ENCODE measurements at places on chromosomes 2 and 18.
A peak's percentile ranks its signal among the peaks of the same experiment; 100 is the strongest.

GRCh38 chr18:49648326-49648725 is 86.5 kb downstream of the LIPG start:
- no peak for DNase-seq

- DNase-seq: no peak
Observed at GRCh38 chr2:196480653-196481323, 158.7 kb upstream of the CCDC150 start.

GRCh38 chr18:67451960-67452359 is 64.6 kb downstream of the DSEL start:
- no peak for DNase-seq

DNA sequence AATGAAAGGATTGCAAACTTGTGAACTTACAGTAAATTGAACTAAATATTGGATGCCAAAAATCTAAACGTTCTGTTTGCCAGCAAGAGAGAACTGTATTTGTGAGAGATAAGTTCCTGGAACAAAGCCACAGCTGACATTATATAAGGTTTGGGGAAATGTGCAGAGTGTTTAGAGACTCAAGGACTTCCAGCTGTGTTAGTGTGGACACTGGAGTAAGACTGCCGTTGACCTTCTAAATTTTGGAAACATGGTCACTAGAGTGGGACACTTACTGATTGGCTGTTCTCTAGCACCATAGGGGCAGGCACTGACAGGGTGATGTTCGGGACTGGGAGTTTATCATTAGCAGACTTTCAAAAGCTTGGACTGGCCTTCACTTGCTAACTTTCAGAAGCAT is 40.5 kb downstream of the SCN9A start:
- DNase-seq: no peak

GRCh38 chr2:68468801-68469200 is 1.4 kb downstream of the APLF start:
- no peak for DNase-seq

GRCh38 chr2:176534798-176535466 is 265.7 kb downstream of the MTX2 start:
- DNase-seq: no peak

DNA sequence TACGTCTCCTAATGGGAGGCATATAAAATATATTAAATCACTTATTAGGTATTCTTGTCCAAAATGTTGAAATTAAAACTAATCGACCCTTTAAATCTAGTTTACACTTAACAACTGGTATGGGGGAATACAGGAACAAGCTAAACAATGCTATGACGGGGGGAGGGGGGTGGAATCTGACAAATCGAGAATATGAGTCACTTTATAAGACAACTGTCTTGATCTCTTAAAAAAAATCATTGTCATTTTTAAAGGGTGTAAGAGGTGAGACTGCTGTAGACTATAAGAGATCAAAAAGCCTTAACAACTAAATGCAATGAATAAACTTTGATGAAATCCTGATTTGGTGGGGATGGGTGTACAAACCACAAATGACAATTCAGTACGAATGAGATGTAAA is 6.0 kb downstream of the MAP3K2 start:
- no peak for DNase-seq

GRCh38 chr18:9516437-9517064 is 41.2 kb downstream of the RALBP1 start:
- no peak for DNase-seq

- no peak for DNase-seq
Observed at GRCh38 chr18:43314941-43315340, 37.7 kb upstream of the SYT4 start.

GRCh38 chr2:212536817-212537725 is 1.5 kb downstream of the ERBB4 start:
- DNase-seq: no peak

DNA sequence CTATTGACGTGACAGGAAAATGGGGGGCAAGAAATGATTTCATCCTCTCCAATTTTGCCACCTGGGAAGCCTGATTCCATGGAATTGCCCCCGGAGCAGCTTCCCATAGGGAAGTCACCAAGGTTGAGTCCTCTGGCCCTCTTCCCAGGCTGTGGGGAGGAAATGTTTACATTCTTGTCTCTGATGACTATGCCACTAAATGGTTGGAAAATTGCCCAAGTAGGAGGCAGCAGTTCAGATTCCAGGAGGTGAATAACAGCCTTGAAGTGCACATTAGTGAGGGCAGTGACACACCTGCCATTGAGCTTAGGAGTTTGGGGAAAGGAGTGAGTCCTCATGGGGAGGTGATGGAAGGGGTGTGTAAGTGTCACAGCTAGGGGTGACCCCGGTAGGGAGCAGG is 449.2 kb upstream of the DCC start:
- DNase-seq: peak; percentile 41

DNA sequence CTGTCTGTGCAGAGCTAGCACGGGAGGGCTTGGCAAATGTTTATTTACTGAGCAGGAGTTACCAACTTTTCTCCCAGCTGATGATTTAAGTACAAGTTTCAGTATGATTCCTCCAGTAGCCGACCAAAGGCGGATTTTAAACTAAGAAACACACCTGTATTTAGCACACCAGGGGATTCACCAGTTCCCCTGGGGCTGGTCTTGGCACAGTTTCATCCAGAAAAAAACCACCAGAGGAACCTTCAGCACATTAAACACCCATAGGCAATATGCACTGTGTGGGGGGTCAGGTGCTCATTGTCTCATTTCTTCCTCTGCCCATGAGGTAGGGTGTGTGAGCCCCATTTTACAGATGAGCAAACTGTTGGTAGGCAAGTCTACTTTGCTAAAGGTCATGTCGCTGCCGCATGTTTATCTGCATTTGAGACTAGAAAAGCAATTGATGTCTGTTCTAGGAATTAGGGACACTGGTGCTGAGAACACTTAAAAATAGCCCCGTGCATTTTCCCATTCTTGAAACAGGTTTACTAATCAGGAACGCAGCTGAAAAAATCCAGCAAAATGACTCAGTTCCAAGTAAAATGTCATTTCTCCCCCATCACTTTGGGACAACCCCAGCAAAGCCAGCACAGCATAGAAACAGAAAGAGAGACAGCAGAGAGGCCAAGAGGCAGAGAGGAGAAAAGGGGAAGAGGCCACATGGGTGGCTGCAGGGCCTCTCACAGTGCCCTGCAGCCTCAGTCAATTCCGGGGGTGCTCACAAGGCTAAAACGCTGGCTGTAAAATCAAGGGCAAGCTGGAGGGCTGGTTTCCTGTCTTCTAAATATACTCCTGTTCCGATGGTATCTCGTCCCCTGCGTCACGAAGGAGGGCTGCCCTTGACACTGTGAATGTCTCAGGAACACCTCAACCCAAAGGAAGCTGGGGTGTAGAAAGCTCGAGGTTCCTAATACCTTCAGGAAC is 166.8 kb upstream of the ID2 start:
- no peak for DNase-seq

DNA sequence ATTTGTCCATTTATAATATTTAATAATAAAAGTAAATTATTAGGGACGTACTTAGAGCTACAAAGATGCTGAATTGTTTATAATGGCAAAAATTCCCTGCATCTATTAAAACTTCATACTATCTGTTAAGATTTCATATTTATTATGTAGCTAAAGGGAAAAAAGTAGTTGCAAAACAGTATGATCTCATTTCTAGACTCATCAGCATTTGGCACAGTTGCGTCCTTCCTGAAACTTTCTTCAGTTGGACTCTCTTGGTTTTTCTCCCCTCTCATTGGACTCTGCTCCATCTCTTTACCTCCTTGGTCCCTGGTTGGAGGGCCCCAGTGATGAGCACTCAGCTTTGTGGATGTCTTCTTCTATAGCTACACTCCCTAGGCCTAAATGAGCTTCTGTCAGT is 99.6 kb downstream of the TMEM247 start:
- no peak for DNase-seq

- DNase-seq: no peak
Observed at GRCh38 chr2:180644709-180645108, 335.7 kb upstream of the UBE2E3 start.

GRCh38 chr2:10196110-10196892 is 73.8 kb downstream of the RRM2 start:
- no peak for DNase-seq

DNA sequence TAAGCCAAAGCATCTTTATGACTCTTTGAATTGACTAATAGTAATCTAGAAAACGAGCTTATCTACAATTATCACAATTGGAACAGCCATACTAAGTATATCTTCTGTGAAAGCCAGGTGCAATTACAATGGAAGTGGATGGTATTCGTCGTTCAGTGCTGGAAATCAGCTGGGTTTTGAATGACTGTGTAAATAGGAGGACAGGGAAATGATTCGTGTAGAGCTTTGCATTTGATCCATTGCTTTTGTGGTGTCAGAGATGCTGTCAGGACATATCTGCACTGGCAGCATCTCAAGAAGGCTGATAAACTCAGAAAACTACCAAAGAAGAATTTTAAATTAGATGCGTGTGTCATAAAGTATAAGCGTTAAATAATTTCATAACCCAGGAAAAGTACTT is 187.1 kb downstream of the ZNF407 start:
- DNase-seq: peak; percentile 30

GRCh38 chr2:225100269-225100668 is 58.0 kb upstream of the DOCK10 start:
- no peak for DNase-seq

DNA sequence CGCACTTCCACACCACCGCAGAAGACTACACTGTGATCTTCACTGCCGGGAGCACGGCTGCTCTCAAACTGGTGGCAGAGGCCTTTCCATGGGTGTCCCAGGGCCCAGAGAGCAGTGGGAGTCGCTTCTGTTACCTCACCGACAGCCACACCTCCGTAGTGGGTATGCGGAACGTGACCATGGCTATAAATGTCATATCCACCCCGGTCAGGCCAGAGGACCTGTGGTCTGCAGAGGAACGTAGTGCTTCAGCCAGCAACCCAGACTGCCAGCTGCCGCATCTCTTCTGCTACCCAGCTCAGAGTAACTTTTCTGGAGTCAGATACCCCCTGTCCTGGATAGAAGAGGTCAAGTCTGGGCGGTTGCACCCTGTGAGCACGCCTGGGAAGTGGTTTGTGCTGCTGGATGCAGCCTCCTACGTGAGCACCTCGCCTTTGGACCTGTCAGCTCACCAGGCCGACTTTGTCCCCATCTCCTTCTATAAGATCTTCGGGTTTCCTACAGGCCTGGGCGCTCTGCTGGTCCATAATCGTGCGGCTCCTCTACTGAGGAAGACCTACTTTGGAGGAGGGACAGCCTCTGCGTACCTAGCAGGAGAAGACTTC is 12.5 kb downstream of the MOCOS start:
- DNase-seq: no peak

DNA sequence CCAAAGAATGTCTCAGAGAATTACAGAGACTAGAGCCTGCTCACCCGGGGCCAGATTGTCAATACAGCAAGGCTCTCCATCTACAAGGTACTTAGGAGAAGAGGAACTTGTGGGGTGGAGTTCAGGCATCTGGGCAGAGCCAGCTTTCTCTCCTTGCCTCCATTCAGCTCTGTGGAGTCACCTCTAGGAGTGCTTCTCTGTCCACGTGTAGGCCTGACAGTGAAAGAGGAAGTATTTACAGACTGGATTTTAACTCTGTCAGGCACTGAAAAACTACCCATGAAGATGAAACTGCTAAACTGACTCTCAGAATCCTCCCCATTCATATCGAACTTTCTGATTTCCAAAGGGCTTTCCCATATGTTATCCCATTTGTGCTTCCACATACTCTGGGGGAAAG is 315.6 kb downstream of the SETBP1 start:
- DNase-seq: no peak

GRCh38 chr2:187900021-187900420 is 345.8 kb upstream of the TFPI start:
- DNase-seq: no peak

DNA sequence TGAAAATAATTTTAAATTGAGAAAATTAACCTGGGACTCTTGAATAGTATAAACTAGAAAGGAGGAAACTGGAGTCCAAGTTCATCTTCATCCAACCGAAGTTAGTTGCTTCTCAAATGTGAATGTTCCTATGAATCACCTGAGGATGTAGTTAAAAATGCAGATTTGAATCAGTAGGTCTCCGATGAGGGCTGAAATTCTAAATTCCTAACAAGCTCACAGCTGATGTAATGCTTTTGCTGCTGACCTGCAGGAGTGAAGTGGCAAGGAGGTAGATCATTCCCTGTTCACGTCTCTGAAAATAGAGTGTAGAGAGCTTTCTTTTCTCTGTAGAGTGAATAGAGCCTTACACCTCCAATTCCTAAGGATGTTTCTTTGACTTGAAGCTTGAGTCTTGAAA is 685.5 kb downstream of the CPS1 start:
- no peak for DNase-seq
